Amygdala (tissue), 56 donors: ENCODE measurements at places on chromosomes 4 and X.

DNA sequence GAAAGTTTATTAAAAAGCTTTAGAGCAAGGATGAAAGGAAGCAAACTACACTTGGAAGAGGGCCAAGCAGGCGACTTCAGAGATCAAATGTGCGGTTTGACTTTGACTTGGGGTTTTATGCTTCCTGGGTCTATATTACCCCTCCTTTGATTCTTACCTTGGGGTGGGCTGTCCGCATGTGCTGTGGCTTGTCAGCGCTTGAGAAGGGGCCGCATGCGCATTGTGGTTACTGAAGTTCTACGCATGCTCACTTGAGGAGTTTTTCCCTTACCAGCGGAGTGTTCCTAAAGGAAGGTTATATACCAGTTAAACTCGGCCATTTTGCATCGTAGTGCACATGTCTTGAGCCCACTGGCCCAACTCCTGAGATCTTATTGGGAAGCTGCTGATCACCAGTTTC is 9.9 kb downstream of the ZNF157 start:
- DNase-seq, result no peak

GRCh38 chr4:40507977-40508376 is 121.7 kb downstream of the RBM47 start:
- DNase-seq, result no peak

GRCh38 chr4:143351774-143352451 is 15.2 kb downstream of the GAB1 start:
- DNase-seq, result no peak

- no peak for DNase-seq
Observed at GRCh38 chrX:150449313-150449712, 86.2 kb downstream of the MAMLD1 start.

GRCh38 chr4:13445841-13446790 is 38.0 kb downstream of the RAB28 start:
- no peak for DNase-seq

DNA sequence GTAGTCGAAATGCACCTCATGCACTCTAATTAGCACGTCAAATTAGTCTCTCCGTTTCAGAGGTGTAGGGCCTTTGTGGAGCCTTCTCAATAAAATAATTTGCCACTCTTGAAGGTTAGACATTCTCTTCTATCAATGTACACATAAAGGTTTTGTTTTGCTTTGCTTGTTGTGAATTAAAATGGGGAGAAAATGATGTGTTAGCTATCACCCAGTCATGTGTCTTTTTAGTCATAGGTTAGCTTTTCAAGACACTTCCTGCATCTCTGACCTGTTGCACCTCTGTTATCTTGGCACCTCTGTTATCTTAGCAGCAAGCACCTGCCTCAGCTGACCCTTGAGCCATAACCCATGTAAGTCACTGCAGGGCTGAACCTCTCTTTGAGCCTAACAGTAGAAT is 936 bp downstream of the TMEM144 start:
- DNase-seq, result no peak

DNA sequence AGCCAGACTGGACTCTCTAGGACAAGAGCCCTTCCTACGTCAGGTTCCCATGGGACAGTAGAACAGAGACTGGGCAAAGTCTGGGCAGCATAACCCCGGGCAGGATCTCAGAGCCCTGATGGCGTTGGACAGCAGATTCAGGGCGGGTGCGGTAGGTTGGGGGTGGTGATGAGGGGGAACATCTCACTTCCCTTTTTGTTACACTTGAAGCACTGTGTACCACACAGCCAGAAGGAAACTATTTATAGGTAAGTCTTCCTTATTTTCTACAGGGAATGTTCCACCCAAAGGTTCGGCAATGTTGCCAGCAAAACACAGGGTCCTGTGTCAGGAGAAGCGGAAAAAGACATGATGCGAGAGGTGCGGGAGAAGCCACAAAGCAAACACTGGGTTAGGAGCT is 54.3 kb downstream of the TSC22D3 start:
- peak; percentile 1 for DNase-seq

DNA sequence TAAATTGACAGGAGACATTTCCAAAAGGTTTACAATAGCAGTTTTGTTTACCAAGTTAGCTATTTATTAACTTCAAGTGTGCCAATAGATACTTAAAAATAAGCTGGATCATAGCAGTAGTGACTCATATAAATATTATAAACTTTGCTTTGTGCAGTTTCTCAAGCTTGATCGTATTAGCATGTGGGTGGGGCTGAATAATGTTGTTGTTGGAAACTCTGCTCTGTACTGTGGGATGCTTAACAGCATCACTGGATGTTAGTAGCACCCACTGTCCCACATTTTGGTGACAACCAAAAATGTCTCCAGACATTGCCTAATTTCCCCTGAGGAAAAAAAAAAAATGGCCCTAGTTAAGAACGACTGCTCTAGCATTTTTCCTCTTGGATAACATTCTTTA is 855.2 kb upstream of the ADGRL3 start:
- DNase-seq, result no peak

DNA sequence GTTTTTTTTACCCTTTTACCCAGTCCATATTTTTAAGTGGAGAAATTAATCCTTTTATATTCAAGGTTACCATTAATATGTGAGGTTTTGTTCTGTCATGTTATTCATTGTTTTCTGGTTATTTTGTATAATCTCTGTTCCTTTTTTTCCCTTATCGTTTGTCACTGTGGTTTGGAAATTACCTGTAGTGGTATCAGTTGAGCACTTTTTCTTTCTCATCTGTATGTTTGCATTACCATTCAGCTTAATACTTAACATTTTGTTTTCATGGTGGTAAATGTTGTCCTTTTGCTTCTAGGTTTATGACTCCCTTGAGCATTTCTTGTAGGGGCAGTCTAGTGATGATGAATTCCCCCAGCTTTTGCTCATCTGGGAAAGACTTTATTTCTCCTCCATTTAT is 6.6 kb downstream of the ETDC start:
- DNase-seq, result no peak

DNA sequence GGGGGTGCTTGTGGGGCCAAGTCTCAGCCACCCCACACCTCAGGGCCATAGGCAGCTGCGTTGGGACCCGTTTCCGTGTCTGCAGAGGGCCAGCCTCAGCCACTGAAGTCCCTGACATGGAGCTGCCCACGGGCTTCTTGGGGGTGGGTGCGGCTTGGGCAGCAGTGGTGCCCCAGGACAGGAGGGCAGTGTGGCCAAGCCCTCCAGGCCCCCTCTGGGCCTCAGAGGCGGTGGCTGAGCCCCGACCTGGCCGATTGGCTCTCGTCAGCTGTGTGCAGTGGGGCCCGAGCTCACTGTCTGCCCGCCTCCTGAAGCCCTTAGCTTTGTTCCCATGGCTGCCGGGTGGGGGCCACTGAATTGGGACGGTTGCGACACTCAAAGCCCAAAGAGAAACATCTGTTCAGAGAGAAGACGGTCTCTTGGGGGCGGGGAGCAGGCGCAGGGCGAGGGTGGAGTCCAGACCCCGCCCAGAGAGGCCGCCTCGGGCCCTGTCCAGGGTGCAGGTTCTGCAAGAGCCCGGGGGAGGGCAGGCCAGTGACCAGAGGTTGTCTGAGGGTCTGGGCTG is 9.1 kb downstream of the FGFR3 start:
- DNase-seq, result no peak

DNA sequence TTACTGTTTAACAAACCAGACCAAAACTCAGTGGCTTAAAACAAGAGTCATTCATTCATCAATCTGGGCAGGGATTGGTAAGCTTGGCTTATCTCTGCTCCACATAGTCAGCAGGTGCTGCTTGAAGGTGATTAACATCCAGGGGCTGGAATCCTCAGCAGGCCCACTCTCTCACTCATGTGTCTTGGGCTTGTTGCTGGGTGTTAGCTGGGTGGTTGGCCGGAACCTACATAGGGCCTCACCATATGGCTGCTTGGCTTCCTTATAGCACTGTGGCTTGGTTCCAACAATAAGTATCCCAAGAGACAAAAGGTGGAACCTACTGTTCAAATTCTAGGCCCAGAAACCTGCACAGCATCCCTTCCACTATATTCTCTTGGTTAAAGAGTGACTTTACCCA is 125.0 kb downstream of the RASGEF1B start:
- no peak for DNase-seq
